Purkinje cell (primary cell): ENCODE measurements at places on chromosomes 7 and 10. TPM values are rescaled to one million over a fixed set of nuclear protein-coding genes. Genes with fewer than 3 reads are reported as not detected.

The GIMAP2 gene
- polyA plus RNA-seq, result 0.50 and 1.0 TPM in 2 replicates

The NPTX2 gene
- polyA plus RNA-seq, result 0.45 and 15.1 TPM in 2 replicates

The SLC26A3 gene
- not detected in 2 replicates for polyA plus RNA-seq

The PNLIP gene
- not detected in 2 replicates for polyA plus RNA-seq

The EPO gene
- not detected in 2 replicates for polyA plus RNA-seq

The FAM180A gene
- 0.42 TPM in 1 of 2 replicates, not detected in the other for polyA plus RNA-seq

The KCTD7 gene
- 1.3 and 4.8 TPM in 2 replicates for polyA plus RNA-seq

The OR2A42 gene
- not detected in 2 replicates for polyA plus RNA-seq

The TWIST1 gene
- polyA plus RNA-seq, result not detected in 2 replicates

The AKR1C1 gene
- 0.85 and 25.5 TPM in 2 replicates for polyA plus RNA-seq

The NPC1L1 gene
- not detected in 2 replicates for polyA plus RNA-seq

The CPVL gene
- polyA plus RNA-seq, result not detected in 2 replicates

The OGDHL gene
- polyA plus RNA-seq, result 12.7 and 15.0 TPM in 2 replicates

The ERCC6 gene
- polyA plus RNA-seq, result 43.5 and 52.9 TPM in 2 replicates

The AKR1C2 gene
- 14.1 and 29.0 TPM in 2 replicates for polyA plus RNA-seq

The NUDT13 gene
- polyA plus RNA-seq, result not detected in 2 replicates

The LSM5 gene
- 217 and 228 TPM in 2 replicates for polyA plus RNA-seq

The ARHGAP12 gene
- polyA plus RNA-seq, result 331 and 456 TPM in 2 replicates

The MAT1A gene
- not detected in 2 replicates for polyA plus RNA-seq

The ZNRF2 gene
- 3.2 and 5.8 TPM in 2 replicates for polyA plus RNA-seq

The ADAMTS14 gene
- polyA plus RNA-seq, result not detected in 2 replicates

The CPA2 gene
- not detected in 2 replicates for polyA plus RNA-seq

The ITIH5 gene
- 0.70 TPM in 1 of 2 replicates, not detected in the other for polyA plus RNA-seq

The PHYHIPL gene
- 57.6 and 105 TPM in 2 replicates for polyA plus RNA-seq
